ENCODE measurements at places on chromosomes 12 and 14.

DNA sequence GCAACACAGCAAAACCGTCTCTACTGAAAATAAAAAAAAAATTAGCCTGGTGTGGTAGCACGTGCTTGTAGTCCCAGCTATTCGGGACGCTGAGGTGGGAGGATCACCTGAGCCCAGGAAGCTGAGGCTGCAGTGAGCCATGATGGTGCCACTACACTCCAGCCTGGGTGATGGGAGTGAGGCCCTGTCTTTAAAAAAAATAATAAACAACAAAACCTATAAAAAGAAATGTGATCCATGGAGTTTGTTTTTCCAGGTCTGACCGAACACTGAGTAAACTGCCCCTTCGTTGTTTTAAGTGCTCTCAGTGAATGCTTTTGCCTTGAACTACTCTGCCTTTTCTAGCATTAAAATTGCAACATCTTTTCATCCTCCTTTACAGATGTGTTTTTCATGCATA is 76.8 kb downstream of the TESC start:
- no peak for DNase-seq

DNA sequence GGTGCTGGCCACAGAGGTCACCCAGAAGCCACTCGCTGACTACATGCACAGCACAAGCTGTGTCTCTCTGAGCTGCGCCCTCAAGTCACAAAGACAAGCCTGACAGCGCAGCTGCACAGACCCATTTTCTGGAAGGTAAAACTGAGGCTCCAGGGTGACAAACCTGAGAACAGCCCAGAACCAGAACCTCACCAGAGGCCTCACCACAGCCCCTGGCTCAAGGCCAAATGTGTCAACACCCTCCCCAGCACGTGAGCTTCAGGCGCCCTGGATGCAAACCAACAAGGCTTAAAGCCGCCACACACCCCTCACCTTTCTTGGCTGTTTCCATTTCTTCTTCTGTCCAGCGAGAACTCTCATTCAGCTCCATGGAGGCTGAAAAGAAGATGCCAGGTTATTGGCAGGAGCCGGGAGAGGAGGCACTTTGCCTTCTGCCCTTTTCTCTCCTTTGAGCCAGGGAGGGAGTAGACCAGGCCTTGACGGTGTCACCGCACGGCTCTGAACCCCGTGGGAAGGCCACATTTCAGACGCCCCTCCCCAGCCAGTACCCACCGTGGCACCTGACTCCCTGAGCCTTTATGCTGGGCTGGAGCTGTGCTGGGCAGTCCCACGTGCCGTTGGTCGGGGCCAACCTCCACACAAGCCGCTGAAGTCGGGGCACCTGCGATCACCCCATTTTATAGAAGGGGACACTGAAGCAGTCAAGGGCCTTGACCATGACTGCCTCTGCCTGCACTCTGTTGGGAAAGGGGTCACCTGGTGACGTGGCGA is 103.1 kb downstream of the RFLNA start:
- peak; percentile 74 for DNase-seq

GRCh38 chr14:36027354-36027753 is 149.2 kb downstream of the PTCSC3 start:
- no peak for DNase-seq

GRCh38 chr12:50775251-50775650 is 11.3 kb downstream of the ATF1 start:
- no peak for DNase-seq

DNA sequence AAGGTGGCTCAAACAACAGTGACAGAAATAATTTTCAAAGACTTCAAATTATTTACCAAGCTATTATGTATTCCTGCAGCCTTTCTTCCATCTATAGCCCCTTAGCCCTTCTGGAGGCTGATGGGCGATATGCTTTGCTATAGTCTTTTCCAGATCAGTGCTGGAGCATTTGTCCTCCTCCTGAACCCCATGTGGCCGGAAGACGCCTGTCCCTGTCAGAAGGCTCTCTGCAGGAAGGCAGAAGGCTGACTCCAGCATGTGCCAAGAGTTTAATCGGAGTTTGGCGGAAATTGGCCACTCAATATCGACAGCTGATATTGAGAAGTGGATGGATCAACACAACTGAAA is 49.3 kb upstream of the MAX start:
- peak; percentile 53 for DNase-seq

DNA sequence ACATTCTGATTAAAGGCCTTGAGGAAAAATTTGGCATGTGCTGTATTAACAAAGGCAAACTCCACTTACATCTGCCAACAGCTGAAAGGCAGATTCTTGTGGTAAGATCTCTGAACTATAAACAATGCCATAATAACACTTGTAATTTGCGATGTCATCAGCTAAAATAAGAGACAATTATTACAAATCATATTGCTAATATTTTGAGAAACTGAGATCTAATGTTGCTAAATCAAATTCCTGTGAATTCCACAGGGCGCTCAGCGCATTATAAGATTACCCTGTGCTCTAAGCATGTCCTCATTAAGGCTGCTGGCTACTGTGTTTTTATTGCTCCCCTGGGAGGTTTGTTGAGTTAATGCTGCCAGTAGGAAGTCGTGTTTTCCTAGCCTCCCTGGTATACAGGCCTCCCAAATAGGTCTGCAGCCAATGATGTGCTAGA is 244.8 kb downstream of the DACT1 start:
- DNase-seq, result peak; percentile 97

- DNase-seq, result peak; percentile 59
Observed at GRCh38 chr14:103099081-103099732, 4.7 kb downstream of the EXOC3L4 start.

DNA sequence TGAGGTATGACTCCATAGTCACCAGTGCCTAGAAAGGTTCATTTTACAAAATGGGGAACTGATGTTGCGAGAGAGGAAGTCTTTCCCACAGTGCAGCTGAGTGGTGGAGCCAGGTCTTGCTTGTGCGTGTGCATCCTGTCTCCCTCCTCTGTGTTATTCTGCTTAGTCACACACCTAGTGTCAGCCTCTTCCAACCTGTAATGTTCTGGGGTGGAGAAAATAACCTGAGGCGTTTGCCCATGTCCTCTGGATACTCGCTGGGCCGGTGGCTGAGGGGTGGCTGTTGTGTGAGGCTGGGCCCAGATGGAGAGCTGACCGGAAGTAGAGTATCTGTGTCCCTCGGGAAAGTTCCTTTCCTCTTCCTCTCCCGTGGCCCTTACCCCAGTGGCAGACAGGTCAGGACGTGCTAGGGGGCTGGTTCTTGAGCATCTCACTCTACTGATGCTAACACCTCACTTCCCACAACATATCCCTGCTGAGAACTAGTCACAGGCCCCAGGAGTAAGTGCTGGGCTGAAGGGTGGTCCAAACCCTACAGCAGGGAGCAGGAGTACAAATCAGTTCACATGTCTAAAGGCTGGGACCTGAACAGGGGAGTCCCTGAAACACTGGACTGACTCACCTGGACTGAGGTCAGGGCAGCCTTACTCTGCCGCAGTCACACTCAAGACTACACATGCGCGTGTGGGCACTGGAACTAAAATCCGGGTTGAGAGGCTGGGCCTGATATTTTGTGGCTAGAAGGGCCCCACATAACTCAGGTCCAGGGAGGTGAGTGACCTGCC is 7.0 kb downstream of the MLF2 start:
- DNase-seq, result no peak

- DNase-seq, result peak; percentile 75
Observed at GRCh38 chr12:12432364-12432763, 75.5 kb downstream of the BORCS5 start.

DNA sequence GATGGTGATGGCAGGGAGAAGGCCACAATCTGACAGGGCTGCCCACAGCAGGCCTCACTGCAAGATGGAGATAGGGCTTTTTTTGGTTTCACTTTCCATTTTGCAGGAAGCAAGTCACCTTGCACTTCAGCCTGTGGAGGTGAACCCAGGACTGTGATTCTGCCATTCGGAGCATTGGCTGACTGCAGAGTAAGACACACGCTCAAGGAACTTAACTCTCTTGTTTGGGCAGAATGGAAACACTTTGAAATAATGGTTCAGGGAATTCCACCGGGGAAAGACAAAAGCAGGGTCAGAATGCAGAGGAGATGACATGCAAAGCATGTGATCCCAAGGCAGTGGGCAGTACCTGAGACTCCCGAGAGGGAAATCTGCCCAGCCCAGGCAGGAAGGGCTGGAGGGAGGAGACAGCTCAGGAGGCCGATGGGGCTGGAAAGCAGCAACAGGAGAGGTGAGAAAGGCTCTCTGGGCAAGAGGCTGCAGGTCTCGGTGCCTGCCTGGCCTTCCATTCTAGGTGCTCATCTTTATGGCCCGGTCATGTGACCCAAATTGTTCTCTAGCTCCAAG is 58.7 kb upstream of the PRMT8 start:
- DNase-seq, result peak; percentile 42

DNA sequence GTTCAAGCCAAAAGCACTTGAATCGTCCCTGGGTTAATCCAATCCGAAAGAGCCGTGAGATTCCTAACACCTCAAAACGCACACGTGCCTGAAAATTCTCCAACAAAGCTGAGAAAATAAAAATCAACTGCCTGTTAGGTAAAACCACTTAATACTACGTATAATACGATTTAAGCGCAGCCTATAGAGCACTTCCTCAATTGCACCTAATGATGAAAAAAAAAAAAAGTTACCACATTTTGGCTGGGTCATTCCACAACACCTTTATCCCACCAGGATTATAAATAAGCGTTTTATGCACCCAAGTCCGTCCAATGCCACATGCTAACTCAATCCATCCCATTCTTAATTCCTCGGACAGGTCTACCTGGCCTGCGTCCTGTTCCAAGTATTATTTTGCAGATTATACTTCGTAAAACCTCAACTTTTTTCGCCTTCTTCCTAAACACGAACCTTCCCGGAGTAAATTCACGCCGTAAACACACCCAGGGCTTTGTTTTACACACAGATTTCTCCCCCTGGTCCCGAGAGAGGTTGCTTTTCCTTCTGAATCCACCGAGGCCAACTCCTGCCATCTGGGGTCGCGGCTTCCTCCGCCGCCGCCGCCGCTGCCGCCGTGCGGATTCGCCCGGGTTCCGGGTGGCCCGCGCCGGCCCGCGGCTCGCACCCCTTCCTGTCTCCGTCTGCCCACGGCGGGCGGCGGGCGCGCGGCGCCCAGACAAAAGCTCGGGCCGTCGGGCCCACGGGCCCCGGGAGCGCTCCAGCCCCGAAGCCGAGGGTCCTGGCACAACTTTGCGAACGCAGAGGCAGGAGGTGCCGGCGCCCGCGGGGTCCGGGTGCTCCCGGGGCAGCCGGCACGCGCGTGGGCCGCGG is 66.2 kb downstream of the RNF34 start:
- peak; percentile 58 for DNase-seq

- peak; percentile 20 for DNase-seq
Observed at GRCh38 chr14:53180272-53181221, 27.4 kb upstream of the DDHD1 start.

DNA sequence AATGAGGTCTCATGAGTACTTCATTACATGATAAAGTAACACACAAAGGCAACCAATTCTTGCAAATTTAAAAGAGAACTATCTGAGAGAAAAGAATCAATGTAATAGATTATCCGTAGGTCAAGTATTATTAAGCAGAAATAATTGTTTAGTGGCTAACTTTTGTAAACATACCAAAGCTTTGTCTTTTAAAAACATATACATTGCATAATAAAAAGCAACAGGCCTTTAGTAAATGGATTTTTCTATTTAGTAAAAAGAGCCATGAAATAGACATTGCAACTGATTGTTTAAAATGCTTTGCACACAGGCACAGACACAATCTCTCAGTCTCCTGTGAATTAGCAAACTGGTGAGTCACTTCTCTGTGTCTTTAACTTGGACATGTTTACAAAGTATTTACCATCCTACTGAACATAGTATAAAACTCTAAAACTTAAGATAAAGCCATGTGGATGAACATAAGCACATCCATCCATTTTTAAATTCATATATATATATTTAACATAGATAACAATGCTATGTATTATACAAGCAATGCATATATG is 518.7 kb upstream of the MGAT4C start:
- peak; percentile 45 for DNase-seq

DNA sequence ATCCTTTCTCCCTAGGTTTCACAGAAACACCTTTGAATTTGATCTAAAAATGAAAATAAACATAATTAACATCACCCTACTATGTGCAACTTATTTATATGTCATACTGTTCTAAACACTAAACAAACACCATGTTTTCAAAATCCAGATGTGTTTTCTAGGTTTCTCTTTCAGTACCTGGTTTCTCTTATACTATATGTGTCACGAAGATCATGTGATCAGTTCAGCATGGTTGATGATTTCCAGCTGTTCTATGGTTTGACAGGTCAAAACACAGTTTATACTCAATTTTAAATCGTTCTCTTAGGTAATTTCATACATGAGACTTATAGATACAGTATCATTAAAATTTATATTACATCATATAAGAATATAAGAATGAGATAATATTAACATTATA is 373.1 kb downstream of the SOX5 start:
- no peak for DNase-seq

GRCh38 chr12:67789266-67789665 is 140.7 kb downstream of the DYRK2 start:
- DNase-seq, result no peak

GRCh38 chr14:35543006-35543405 is 9.0 kb downstream of the INSM2 start:
- no peak for DNase-seq

DNA sequence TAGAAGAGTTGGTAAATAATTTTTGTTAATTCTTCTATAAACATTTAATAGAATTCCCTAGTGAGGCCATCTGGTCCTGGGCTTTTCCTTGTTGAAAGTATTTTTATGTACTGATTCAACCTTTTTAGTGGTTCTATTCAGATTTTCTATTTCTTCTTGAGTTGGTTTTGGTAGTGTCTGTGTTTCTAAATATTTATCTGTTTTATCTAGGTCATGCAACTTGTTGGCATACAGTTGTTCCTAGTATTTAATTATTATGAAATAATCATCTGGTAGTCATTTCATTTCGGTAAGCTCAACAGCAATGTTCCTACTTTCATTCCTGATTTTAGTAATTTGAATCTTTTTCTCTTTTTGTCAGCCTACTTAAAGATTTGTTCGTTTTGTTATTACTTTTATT is 234.1 kb upstream of the GARIN2 start:
- DNase-seq, result no peak

Data from NCI-H69 (cell line).